LNCaP clone FGC (cell line): ENCODE measurements at places on chromosomes 16 and 17.

DNA sequence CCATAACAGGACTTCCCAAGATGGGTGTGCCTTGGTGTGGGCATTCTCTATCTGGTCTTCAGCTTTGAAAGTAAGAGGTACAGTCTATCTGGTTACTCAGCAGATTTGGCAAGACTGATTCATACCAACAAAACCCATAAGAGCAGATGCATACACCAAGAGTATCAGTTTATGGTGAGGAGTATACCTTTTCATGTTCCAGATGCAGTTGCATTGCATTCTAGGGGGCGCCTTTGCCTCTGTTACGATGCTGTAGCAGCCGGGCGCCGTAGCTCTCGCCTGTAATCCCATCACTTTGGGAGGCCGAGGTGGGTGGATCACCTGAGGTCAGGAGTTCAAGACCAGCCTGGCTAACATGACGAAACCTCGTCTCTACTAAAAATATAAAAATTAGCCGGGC, 31.1 kb upstream of the CARMIL2 start:
- no peak for DNase-seq

DNA sequence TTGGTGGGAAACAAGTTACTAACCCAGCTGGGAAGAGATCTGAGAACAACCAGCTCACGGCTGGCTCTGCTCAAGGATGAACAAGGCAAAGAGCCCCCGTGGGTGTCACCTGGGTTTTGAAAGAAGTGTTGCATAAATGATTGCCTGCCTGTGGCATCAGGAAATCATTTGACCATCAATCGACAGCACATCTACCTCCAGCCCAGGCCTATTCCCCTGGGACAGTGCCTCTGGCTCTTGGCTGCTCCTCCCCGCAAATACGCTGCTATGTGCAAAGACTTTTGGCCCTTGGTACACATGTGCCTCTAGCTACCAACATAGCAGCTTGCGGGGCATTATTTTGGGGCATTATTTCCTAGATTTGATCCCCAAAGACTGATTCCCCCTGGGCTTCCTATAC, 39.4 kb upstream of the SMPD3 start:
- DNase-seq: no peak

GRCh38 chr16:71933913-71934695, 38.8 kb downstream of the IST1 start:
- no peak for DNase-seq

GRCh38 chr17:54196751-54197150, 374.0 kb downstream of the KIF2B start:
- no peak for DNase-seq

DNA sequence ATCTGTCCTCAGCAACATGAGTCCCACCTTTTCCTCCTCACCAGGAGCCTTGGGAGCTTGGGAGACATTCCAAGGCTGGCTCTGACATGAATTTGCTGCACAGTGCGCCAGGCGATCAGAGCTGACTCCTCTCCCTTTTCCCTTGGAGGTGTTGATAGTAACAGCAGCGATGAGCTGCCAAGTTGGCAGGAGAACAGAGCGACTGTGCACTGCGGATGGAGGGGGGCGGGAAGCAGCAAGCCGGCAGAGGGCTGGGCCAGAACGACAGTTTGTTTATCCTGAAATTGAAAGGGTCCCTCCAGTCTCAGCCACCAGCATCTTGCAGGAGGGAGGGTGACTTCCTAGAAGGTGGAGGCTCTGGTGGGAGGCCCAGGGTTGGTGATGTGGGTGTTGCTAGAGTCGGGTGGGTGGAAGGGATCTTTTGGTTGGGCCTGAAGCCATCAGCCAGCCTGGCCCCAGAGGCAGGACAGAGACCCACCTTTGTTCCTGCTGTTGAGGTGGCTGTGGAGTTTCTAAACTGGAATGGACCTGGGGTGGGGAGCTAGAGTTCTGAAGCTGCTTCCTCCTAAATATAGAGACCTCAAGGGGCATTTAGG, 22.5 kb upstream of the DYNLL2 start:
- peak; percentile 22 for DNase-seq

DNA sequence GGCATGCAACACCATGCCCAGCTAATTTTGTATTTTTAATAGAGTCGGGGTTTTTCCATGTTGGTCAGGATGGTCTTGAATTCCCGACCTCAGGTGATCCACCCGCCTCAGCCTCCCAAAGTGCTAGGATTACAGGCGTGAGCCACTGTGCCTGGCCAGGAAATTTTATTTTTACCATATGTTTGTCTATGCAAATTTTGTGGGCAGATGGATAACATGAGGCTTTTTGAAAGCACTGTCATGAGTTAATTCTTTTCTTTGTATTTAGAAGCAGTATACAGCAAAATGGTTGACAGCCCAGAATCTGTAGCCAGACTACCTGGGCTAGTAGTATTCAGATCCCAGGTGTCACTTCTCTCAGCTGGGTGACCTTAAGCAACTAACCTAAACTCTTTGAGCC, 8.5 kb upstream of the KPNB1 start:
- DNase-seq: no peak

DNA sequence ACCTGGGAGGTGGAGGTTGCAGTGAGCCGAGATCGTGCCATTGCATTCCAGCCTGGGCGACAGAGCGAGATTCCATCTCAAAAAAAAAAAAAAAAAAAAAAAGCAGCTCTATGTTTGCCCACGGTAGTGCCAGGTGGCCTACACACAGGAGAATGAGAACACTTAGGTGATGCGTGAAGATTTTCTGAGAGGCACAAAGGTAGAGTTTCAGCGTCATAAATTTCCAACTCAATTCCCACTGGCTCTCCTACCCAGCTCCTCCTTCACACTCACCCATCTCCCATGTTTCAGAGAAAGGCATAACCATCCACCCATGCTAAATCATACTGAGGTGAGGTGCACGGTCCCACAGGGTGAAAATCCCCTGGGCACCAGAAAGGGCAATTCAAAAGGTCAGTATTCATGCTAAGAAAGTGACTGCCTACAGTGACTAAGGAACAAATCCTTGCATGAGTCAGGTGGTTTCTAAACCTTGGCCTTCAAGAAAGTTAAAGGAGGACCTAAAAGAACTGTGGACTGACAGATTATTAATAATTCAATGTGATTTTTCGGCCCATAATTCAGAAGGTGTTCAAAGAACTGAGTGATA, 4.8 kb downstream of the DCAKD start:
- no peak for DNase-seq

- DNase-seq: no peak
These were observed 49.8 kb downstream of the SEC14L1 start for GRCh38 chr17:77190576-77190975.

GRCh38 chr17:78715876-78716275, 66.2 kb downstream of the CYTH1 start:
- DNase-seq: no peak

- DNase-seq: no peak
These were observed 105.8 kb downstream of the TANC2 start for GRCh38 chr17:63071797-63072196.

DNA sequence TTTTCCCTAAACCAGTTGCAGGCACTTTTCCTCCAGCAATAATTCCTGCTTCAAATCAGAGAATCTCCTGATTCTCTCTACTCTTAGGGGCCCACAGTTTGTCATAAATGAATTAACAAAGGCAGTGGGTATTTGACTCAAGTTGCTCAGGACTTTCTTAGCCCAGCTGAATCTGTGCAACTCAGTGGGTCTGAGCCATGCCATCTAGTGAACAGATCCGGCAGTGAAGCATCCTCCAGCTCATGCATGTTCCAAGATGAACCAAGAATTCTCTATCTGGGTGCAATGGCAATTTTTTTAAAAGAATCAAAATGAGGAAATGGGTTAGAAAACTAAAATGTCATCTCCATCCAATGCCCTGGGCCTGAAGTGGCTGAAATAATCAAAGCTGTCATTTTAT, 575.2 kb upstream of the CDH11 start:
- no peak for DNase-seq

- DNase-seq: no peak
These were observed 13.1 kb downstream of the TEKT5 start for GRCh38 chr16:10681310-10682308.

- no peak for DNase-seq
These were observed 167.1 kb upstream of the FOXF1 start for GRCh38 chr16:86343027-86343795.

GRCh38 chr16:86533767-86534351, 21.2 kb downstream of the MTHFSD start:
- DNase-seq: no peak

- peak; percentile 81 for DNase-seq
These were observed 11.1 kb downstream of the CANT1 start for GRCh38 chr17:78998311-78999055.

- DNase-seq: no peak
These were observed 49.8 kb upstream of the ARHGAP44 start for GRCh38 chr17:12739500-12739899.

DNA sequence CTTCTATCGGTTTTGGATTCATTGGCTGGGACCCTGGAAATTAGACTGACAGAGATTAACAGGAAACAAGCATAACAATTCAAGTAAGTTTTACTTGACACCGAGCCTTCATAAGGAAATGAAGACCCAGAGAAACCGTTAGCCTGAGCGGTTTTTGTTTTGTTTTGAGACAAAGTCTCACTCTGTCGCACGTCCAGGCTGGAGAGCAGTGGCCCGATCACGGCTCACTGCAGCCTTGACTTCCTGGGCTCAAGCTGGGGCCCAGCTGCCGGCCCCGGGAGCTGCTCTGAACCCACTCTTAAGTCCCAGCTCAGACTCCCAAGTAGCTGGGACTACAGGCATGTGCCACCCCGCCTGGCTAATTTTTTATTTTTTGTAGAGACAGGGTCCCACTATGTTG, 321.3 kb downstream of the SEC14L1 start:
- DNase-seq: no peak

GRCh38 chr17:83013779-83014117, 65.7 kb upstream of the METRNL start:
- DNase-seq: no peak

GRCh38 chr17:66716236-66717026, 118.5 kb upstream of the CACNG5 start:
- no peak for DNase-seq

- peak; percentile 8 for DNase-seq
These were observed 21.9 kb downstream of the AIPL1 start for GRCh38 chr17:6413065-6413464.

- DNase-seq: no peak
These were observed 116.3 kb downstream of the RMI2 start for GRCh38 chr16:11461595-11461990.

GRCh38 chr17:57604771-57605674, 140.1 kb downstream of the CCDC182 start:
- DNase-seq: no peak
